ENCODE measurements at places on chromosomes 16 and 17.

DNA sequence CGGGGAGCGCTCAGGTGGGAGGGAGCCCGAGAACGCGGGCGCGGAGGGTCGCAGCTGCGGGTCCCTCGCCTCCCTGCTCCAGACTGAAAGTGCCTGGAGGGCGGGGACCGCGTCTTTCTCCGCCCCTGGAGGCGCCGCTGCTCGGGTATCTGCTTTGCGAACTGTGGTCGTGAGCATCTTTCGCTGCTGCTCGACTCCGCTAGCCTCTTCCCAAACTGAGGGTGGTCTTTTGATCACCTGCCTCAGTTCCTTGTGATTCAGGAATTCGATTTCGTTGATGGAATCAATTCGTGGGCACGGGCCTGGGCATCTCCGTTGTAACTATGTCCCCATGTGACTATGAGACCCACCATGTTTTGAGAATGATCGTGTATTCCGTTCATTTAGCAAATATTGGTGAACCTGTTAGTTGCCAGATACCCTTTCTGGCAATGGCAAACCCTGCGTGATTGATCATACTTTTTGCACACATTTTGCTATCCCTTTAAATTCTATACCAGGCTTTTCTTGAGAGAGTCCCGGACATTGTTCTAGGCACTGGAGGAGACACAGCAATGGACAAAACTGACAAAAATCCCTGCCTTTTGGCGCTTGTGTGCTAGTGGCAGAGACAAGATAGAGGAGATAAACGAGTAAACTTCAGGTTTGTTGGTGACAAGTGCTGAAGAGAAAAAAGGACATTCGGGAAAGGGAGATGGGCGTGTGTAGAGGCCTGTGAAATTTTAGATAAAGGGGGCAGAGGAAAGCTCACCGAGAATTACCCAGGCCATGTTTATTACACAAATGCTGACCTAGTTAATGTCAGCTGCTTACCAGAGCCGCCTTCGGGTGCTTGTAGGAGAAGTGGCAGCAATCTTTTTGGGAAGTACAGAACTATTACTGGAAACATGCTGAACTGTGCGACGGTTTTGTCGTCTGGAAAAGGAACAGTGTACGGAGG lies 948 bp downstream of the UTP18 start:
- DNase-seq = no peak

DNA sequence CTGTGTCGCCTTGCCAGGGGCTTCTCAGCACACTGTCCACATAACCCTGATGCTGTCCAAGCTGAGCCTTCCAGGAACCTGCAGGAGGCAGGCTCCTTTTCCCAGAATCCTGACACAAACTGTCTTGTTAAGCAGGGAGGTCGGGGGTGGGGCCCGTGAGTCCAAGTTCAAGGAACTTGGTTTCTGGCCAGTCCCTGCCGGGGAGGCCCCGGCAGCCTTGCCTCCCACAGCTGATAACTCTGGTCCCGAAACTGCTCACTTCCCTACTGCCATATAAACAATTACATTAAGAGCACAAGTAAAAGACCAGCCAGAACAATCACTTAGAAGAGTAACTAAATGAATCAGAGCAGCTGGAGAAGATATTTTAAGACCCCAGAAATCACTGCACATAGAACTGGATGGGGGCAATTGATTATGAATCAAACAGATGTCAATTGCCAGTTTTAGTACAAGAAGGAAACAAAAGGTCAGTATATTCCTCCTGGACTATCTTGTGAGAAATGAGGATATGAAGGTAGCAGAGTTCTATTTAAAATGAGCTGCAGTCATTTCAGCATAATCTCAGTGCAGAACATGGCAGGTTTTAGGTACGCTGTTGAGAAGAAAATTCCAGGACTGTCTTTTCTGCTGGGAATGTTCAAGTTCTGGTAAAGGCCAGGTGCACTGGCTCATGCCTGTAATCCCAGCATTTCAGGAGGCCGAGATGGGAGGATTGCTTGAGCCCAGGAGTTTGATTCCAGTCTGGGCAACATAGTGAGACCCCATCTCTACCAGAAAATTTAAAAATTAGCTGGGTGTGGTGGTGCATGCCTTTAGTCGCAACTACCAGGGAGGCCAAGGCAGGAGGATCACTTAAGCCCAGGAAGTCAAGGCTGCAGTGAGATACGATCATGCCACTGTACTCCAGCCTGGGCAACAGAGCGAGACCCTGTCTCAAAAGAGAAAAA lies 169.8 kb downstream of the PITPNC1 start:
- no peak for DNase-seq

GRCh38 chr17:82065638-82066303 lies at the start of gene DUS1L:
Gene DUS1L (minus strand): TSS chr17:82065804. CDS start chr17:82065059, 745 bp downstream.
- DNase-seq = no peak

GRCh38 chr16:60363566-60363965 lies 1629.5 kb upstream of the GOT2 start:
- DNase-seq = no peak

- DNase-seq = no peak
These were observed 13.9 kb downstream of the CLUH start for GRCh38 chr17:2697611-2698162.
